Ovary (tissue), 10 donors: ENCODE measurements at places on chromosomes 5 and 9.
A peak's percentile ranks its signal among the peaks of the same experiment; 100 is the strongest.

DNA sequence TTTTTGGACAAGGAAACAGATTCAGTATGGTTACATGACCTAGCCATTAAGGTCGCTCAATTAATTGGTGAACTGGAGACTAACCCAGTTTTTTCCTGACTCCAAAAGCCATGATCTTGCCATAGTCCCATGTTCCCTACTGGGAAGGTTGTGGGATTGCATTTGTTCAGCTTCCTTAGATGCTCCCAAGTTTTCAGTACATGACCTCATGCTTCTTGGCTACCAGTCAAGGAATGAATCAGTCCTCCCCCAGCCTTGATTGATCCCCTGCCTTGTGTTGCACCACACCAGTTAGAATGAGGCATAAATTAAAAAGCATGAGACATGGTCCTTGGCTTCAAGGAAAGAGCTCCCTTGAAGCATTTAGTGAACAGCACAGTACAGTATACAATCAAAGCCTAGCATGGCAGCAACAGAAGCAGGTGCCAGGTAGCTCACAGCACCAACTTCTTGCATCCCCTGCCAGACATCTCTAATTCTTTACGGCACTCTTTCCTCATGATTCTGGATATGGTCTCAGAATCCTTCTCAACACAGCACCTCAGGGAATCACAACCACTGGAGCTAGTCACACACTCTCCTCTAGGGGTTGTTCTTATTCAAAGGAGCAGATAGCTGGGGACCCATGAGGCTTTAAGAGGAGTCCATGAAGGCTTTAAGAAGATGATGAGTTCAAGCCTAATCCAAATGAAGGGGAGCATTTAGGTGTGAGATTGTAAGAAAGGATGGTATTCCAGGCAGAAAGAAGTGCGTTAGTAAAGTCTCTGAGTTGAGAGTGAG lies 295.5 kb upstream of the CLINT1 start:
- DNase-seq, result no peak

DNA sequence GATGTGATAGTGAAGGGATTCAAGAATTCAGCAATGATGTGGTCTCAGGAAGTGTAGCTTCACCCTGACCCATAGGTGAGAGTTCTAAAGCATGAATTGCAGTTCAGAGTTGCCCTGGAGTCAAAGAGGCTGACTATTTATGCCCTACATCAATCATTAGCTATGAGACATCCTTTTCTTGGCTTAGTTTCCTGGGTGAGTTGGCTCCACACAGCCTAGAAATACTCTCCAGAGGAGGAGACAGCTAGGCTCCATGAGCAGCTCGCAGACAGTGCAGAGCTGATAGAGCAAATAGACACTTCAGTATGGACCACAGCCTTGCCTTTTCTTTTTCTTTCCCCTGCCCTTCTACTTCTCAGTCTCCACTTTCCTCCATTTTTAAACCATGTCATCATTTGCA lies 1651.8 kb downstream of the MAT2B start:
- no peak for DNase-seq

DNA sequence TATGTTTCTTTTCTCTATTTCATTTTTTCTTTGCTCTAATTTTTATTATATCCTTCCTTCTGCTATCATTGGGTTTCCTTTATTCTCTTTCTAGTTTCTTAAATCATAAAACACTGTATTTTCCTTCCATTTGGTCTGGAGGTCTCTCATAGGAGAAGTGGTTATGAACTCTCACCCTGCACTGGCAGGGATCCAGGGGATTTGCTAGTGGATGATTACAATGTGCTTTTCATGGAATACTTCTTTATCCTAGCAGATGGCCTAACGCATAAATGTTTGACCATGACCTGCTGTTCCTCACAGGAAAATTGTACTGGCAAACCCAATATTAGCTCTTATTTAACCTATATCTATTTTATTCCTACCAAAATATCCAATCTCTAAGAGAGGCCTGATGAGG lies 31.5 kb upstream of the SGCD start:
- DNase-seq, result no peak

- DNase-seq, result no peak
Observed at GRCh38 chr9:34685591-34685990, 5.5 kb downstream of the CCL19 start.

DNA sequence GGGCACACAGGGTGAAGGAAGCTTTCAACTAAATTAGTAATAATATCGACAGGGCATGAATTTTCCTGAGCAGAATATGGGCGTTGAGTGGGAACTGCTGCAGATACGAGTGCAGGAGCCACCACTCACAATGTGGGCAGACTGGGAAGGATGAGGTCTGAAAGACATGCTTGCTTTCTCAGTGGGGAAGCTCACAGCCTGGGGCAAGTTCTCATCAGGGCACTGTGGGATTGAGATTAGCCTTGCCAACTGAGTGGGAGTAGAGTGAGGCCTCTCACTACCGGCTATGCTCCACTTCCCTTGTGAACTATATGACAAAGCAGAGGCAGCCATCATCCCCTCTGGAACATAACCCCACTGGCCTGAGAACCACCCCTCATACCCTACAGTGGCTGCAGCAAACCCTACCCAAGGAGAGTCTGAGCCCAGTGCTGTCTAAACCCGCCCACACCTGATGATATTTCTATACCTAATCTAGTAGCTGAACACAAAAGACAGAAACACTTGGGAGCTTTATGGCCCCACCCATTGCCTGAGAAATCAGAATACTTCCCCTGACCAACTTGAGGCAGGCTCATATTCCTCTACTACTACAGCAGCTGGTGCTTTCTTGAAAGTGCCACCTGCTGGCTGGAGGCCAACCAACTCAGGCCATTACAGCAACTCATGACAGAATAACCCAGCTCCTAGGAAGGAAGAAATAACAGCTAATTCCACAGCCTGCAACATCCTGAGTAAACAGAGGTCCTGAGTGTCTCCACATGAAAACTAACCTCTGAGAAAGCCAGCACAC lies 173.7 kb upstream of the SPEF2 start:
- DNase-seq, result no peak

GRCh38 chr9:137460363-137461315 lies 1.5 kb upstream of the NSMF start:
- DNase-seq, result peak; percentile 28

DNA sequence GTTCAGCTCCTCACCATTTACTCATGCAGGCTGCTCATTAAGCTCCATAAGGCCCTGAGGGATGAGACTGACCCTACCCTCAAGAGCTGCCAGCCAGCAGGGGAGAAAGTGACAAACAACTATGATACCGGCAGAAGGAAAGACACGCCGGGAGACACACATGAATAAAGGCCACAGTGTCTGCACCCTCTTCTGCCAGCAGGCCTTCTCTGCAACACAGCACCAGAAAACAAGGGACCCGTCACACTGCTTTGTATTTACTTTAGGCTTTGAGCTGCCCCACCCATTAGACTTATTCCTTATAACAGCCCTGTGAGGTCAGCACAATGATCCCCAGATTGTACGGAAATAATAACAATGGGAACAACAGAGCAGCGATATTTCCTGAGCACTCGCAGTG lies 7.2 kb downstream of the GABBR2 start:
- no peak for DNase-seq

DNA sequence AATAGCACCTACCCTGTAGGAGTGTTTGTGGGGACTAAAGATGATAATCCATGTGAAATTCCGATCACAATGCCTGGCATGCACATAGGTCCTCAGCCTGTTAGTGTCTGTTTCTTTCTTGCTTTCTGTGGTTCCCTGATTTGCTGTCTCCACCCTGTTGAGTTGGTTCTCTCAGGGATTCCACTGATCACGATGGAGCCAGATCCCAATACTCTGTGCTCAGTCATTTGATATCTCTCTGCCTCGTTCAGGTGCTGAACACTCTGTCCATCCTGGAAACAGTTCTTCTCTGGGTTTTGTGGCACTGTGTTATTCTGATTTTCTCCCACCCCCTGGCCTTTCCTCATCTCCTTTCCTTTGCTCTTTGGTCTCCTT lies 60.8 kb downstream of the ARHGAP26 start:
- no peak for DNase-seq

DNA sequence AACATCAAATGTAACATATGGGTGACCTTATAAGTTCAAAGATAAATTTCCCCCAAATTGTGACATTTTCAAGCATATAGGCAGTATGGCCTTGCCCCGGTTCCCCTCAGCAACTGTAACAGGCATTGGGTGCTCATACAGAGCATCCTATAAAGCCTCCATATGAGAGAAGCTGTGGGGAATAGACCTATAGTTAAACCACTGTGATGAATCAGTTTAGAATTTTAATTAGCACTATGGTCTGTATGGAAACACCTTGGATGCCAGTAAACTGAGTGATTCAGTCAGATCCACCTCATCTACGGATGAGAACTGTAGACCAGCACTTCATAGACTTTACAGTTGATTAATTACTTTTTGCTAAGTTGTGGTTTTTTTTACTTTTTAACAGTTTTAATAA lies 79.4 kb downstream of the ERCC6L2 start:
- DNase-seq, result no peak

- no peak for DNase-seq
Observed at GRCh38 chr5:8317335-8317734, 448.4 kb downstream of the MTRR start.

- DNase-seq, result no peak
Observed at GRCh38 chr5:58629271-58630159, 46.6 kb downstream of the RAB3C start.

DNA sequence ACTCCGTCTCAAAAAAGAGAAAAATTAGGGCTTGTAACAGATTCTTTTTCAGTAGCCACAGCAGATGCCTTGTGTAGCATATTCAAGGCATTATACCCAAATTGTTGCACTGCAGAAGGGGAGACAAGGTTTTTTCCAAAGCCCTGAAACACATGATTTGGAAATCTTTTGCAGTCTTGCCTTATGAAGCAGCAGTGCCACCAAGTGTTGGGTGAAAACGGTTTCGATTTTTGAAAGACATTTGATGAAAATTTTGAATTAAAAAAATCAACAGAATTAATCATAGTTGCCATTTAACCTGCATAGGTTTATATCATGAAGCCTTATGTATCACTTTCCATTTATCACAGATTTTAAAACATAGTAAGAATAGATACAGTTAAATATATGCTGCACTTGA lies 479.5 kb downstream of the TAF11L14 start:
- no peak for DNase-seq

DNA sequence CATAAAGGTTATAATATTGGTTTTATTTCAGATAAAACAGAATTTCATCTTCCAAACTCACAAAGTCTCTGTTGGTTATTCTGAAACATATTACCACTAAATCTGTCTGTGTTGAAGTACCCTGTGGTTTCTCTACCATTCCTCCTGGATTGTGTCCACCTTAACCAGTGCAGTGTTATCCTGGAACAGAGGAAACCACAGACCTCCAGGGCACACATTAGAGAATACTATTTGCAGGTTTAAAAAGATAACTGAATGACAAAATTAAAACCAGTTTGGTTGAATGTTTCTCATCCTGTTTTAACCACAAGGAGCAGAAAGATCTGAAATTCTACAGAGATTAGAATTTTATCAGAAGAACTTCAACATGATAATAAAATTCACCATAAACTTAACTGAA lies 251.8 kb downstream of the CWC27 start:
- no peak for DNase-seq

DNA sequence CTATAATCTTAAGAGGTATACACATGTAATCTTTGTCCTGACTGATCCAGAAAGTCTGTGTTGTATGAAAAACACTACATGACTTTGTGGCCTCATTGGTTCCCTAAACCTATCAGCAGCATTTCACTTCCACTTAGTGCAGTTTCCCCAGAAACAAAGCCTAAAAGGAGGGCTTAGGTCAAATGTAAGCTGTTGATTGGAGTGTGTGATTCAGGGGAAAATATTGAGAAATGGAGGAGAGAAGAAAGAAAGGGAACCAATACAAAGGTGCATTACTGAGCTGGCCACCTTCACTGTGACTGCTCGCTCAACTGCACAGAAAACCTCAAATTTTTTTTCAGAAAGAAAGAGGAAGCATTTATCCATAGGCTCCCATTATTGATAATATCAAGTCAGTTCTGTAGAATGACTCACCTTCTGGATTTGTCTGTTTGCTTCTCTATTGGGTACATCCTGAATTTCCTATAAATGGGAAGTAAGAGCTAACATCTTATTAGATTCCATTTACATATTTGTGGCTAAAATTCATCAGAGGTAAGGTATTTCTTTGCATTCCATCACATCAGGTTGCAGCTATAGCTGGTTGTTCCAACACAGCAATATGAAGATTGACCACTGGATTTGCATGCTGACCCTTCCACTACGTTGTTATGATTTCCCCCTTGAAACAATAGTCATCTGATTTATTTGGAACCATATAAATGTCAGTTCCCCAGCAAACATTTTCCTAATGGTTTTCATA lies 10.3 kb upstream of the FST start:
- no peak for DNase-seq
